SK-N-DZ (cell line): ENCODE measurements at places on chromosomes 2 and 18.

GRCh38 chr2:206158563-206159345, 490 bp downstream of the NDUFS1 start:
- DNase-seq, result no peak

DNA sequence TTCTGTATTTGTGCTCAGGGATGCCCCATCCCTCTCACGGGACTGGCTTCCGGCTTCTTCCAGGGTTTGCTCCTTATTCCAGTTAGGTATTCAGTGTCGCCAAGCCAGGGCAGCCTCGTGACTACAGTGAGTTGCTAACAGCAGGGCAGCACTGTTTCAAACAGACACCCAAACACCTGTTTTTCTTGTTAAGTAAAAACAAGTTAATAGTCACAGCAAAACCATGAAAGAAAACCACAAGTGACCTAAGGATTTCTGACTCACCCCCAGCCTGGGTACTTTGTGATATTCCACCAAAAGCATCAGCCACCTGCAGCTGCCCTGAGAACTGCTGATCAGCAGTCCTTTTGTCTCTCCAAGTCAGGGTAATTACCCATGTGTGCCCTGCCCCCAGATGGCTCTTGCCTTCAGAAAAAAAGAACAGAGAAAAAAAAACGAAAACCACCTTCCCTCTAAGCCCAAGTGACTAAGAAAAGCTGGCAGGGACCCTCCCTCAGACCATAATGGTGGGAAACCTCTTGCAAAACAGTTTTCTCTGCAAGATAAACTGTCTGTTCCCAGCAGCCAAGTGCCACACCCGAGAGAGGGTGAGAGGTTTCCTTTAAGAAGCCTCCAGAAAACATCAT, 178.2 kb downstream of the ANAPC1 start:
- no peak for DNase-seq

GRCh38 chr2:237192881-237193280, 107.2 kb downstream of the COPS8 start:
- no peak for DNase-seq

DNA sequence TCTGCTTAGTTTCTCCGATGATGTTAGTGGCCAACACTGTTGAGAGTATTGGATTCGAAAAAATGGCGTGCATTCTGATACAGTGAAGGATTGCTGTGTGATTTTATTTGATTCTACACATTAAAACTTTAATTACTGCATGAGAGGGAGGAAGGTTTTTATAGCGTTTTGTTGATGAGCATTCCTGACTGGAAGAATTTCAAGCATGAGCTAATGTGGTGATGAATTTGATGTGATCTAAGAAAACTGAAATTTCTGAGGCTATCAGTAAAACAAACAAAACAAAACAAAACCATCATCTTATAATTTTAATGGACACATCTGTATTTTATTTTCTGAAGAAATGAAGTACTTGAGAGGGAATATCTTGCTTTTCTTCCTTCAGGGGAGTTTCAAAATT, 59.6 kb downstream of the ITGB6 start:
- DNase-seq, result no peak

DNA sequence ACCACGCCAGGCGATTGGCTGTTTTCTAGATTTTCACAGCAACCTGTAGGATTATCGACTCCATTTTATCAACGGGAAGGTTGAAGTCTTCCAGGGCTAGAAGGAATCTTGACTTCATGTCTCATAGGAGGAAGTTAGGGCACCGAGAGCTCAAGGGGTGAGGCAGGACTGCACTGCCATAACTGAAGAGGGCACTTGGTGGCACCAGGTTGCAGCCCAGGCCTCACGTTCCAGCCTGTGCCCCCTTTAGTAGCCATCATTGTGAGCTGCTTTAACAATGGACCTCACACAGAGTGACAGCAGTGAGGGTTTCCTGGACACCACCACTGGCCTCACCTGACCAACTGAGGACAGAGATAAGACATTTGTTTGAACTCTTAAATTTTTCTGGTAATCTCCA, 22.9 kb upstream of the RPL37A start:
- no peak for DNase-seq
